ENCODE measurements at places on chromosomes 11 and 22.

- DNase-seq: no peak
- no peaks in the 10 kb centered on the region for H3K27me3 ChIP-seq
- no peak overlapping the region for H3K4me3 ChIP-seq
- no peaks in the 10 kb centered on the region for H3K36me3 ChIP-seq
- no peak overlapping the region for H3K27ac ChIP-seq
These were observed 52.2 kb downstream of the IGLL5 start for GRCh38 chr22:22939588-22940368.

DNA sequence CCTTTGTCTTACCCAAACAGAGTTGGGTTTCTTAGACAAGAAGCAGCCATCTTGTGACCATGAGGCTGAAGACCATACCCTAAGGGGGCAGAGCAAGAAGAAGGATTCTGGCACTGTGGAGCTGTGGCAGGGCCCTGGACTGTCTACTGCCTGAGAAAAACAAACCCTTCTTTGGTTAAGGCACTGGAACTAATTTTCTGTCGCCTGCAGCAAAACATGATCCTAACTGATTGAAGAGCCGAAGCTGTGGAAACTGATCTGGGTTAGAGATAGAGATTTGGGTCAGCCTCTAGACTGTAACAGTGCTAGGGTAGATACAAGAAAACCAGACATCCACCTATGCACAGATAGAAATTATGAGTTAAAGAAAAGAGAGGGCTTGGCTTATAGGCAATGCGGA, 11.3 kb upstream of the ACER3 start:
- H3K27ac ChIP-seq: no peak overlapping the region
- H3K4me1 ChIP-seq: peaks cover 3% of the 10 kb centered on the region
- H3K36me3 ChIP-seq: no peaks in the 10 kb centered on the region
- no peak for DNase-seq

- H3K4me1 ChIP-seq: peaks cover 17% of the 10 kb centered on the region
- H3K36me3 ChIP-seq: peaks cover 3% of the 10 kb centered on the region
- DNase-seq: no peak
- H3K27ac ChIP-seq: no peak overlapping the region
- no peaks in the 10 kb centered on the region for H3K27me3 ChIP-seq
These were observed 74.5 kb upstream of the ARFGAP3 start for GRCh38 chr22:42931421-42932196.

DNA sequence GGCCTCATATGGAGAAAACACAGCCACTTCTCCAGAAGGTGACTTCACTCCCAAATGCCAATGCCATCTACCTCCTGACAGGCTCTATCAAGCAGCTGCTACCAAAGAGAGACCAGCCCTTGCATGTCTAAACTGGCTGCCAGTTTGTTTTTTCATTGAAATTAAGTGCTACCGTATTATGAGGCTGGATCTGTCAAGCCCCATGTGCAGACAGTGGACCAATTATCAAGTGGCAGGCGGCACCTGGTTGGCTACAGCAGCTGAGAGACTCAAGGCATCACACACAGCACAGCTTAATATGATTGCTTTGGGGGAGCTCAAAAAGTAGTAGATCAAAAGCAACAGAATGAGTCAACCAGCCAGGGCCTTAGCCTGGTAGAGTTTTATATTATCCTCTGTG, 1293.0 kb upstream of the TENM4 start:
- no peaks in the 10 kb centered on the region for H3K36me3 ChIP-seq
- no peak for DNase-seq
- H3K4me1 ChIP-seq: no peaks in the 10 kb centered on the region
- H3K4me3 ChIP-seq: no peak overlapping the region
- no peak overlapping the region for H3K27ac ChIP-seq
- no peaks in the 10 kb centered on the region for H3K27me3 ChIP-seq

DNA sequence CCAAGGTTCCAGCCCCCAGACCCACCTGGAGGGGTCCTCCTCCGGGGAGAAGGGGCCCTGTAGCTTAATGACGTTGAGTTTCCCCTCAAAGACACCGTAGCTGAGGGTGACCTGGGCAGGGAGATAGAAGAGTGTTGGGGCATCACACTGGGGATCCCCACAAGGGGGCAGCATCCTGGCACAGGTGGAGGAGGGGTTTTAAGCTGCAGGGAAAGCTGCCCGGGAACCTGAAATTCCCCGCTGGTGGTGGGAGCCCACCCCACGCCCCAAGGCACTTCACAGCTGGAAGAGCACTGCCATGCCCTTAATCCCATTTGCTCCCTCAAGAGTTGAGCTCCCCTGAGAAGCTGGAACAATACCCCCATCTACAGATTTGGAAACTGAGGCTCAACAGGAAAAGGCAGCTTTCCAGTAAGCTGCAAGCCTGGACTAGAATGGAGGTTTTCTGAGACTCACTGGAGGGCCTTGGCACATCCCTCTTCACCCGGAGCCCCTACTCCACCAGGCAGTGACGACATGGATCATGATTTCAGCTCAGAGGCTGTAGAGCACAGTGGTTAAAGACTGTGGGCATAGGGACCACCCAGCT, 13.7 kb downstream of the MFNG start:
- no peaks in the 10 kb centered on the region for H3K27me3 ChIP-seq
- no peaks in the 10 kb centered on the region for H3K36me3 ChIP-seq
- H3K4me1 ChIP-seq: no peaks in the 10 kb centered on the region
- H3K27ac ChIP-seq: no peak overlapping the region
- no peak for DNase-seq

DNA sequence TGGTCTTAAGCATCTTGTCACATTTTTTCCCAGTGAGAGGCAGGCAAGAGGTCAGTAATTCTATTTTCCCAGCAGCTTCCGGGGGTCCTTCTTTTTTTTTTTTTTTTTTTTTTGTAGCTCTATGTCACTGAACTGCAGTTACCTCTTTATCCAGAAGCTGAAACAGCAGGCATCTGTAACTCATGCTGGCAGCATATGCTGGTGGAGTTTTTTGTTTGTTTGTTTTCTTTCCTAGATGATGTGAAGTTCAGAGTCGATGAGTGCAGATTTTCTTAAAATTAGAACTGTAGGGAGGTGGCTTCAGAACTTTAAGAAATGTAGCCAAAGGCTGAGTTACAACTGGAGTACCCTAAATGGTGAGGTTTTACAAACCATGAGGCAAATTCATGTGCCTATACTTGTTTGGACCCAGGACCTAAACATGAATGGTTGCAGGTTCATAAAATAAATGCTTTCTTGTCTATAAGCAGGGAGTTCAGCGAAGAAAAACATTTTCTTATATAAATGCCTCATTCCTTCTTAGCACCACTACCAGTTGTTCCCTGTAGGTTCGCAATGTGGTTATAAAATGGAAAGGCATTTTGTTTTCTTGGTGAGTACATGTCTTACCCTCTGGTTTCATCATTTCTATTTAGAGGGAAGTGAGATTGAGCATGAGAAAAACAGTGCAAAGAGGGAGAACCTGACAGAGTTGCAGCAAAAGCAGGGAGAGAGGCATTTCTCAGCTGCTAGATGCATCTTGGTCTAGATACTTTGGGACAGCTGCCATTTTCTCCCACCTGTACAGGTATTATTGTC, 84.0 kb downstream of the TRIM44 start:
- peaks cover 4% of the 10 kb centered on the region for H3K4me1 ChIP-seq
- no peak for DNase-seq
- H3K36me3 ChIP-seq: no peaks in the 10 kb centered on the region

DNA sequence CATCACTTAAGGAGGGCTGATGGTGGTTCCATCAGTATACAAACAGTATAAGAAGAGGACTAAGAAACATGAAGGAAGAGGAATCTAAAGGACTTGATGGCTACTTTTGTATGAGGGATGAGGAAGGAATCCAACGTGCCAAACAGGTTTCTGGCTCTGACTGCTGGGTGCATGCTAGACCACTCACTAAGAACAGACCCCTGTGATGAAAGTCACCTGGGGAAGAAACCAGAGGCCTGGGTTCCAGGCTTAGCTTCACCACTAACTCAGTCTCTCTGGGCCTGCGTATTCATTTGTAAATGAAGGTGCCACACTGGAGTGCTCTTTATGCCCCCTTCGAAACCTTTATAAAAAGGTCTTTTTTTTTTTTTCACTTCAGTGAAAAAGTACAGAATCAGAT, 55.1 kb downstream of the AAMDC start:
- H3K4me3 ChIP-seq: no peak overlapping the region
- no peaks in the 10 kb centered on the region for H3K27me3 ChIP-seq

GRCh38 chr22:21779444-21779843, 43.9 kb upstream of the YPEL1 start:
- no peak overlapping the region for H3K4me3 ChIP-seq
- no peaks in the 10 kb centered on the region for H3K27me3 ChIP-seq
- no peak for DNase-seq
- H3K4me1 ChIP-seq: no peaks in the 10 kb centered on the region

DNA sequence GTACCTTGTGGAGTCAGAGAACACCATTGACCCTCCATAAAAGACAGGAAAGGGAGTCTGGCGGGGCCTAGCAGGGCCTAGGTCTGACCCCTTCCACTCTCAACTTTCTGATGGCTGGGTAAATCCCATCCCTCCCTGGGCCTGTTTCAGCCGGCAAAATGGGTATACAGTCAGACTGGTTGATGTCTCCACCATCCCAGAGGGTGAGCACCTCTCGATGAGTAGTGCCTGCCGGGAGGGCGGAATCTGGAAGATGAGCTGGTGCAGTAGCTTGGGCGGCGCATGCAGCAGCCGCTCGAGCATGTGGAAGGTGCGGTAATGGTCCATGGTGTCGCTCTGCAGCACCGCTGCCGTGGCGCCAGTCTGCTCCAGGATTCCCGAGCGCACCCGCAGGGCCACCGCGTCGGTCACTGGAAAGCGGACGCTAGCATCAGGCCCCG, 528 bp downstream of the FIBP start:
- no peak for DNase-seq
- H3K27me3 ChIP-seq: no peaks in the 10 kb centered on the region
- peak overlapping the region; percentile 95 for H3K27ac ChIP-seq

DNA sequence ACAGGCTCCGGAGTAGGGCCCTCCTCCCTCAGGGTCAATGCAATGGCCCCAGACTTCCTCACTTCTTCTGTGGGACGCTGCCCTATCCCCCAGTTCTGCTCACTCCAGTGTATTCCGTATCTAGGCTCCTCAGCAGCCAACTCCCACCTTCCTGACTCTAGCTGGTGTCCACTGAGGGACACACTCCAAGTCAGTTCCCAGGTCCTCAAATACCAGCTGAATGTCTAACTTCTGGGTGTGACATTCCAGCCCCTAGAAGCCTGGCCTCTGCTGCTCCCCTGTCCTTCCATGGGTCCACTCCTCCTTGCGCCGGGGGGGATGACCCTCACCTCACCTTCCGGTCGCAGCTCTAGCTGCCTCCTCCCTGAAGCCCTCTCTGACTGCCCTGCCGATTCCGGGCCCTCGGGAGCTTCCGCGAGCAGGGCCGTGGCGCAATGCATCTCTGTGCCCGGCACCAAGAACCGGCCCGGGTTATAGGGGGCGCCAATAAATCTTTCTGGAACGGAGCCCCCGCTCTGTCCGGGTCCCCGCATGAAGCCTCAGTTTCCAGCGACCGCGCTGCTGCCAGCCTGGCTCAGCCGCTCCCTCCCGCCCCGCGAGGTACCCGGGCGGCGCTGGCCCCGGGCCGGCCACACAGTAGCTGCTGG, 15.4 kb downstream of the BAD start:
- H3K27ac ChIP-seq: peak overlapping the region; percentile 96
- H3K36me3 ChIP-seq: peaks cover 15% of the 10 kb centered on the region
- peak overlapping the region; percentile 86 for H3K4me3 ChIP-seq
- no peak for DNase-seq
- H3K4me1 ChIP-seq: peaks cover 9% of the 10 kb centered on the region

DNA sequence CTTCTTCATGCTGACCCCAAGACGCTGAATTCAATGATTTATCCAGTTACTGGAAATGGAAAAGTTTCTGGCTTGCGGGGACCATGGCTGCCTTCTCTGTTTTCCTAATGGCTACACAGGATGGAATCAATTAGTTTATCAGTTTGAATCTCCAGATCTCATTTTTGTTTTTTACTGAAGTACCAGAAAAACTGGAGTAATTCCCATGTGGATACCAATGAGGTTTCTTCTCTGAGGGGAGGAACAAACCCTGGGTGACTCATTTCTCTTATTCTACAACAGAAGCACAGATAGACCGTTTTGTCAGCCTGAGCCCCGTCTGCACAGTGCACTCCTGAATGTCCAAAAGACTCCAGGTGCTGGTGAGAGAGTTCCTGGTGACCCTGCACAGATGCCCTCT, 3.4 kb downstream of the ZNF195 start:
- no peak overlapping the region for H3K4me3 ChIP-seq
- DNase-seq: no peak
- peaks cover 73% of the 10 kb centered on the region for H3K36me3 ChIP-seq
- H3K4me1 ChIP-seq: peaks cover 6% of the 10 kb centered on the region

DNA sequence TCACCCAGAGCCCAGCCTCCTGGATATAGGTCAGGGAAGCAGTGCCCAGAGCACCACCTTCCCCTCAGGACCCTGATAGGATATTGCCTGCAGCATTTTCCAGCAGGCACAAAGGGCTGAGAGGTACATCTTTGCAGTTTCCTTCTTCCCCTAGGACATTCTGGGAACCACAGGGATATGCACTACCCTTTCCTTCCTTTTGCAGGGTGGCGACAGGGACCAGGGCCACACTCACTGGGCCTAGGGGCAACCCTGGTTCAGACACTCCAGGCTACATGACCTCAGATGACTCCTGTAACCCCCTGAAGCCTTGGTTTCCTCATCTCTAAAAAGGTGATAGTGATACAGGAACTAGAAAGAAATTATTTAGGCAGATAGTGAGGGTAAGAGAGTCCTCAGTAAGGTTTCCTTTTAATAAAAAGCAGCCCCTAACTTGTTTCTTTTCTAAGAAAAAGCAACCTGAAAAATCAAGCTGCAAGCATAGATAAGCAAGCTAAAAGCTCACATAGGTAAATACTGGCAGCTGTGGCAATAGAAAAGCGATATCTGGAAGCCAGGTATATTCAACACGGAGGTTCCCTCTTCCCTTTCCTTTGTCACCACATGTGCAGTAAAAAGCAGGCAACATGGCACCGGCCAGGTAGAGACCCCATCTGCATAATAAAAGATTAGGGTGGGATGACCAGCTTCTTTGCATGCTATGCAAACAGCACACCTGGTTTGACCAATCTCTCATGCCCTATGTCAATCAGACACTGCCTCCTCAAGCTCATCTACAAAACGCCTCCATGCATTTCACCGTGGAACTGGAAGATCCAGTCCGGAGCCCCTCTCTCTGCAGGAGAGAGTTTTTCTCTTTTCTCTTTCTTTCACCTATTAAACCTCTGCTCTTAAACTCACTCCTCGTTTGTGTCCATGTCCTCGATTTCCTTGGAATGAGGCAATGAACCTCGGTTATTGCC, 13.2 kb upstream of the MRGPRX2 start:
- H3K4me3 ChIP-seq: no peak overlapping the region
- H3K27ac ChIP-seq: no peak overlapping the region
- no peaks in the 10 kb centered on the region for H3K4me1 ChIP-seq
- peaks cover 61% of the 10 kb centered on the region for H3K27me3 ChIP-seq
- no peaks in the 10 kb centered on the region for H3K36me3 ChIP-seq
- DNase-seq: no peak

GRCh38 chr11:71075871-71076420, 176.4 kb downstream of the SHANK2 start:
- H3K27ac ChIP-seq: no peak overlapping the region
- no peaks in the 10 kb centered on the region for H3K36me3 ChIP-seq
- no peaks in the 10 kb centered on the region for H3K4me1 ChIP-seq
- no peak overlapping the region for H3K4me3 ChIP-seq
- no peak for DNase-seq
- peaks cover 4% of the 10 kb centered on the region for H3K27me3 ChIP-seq
